ENCODE measurements at places on chromosomes 1 and 21. TPM values are rescaled to one million over a fixed set of nuclear protein-coding genes. Genes with fewer than 3 reads are reported as not detected.

ADGRL4 gene
- total RNA-seq = 0.96 TPM

TMEM79 gene
- 6.8 TPM for total RNA-seq

OR2T1 gene
- not detected for total RNA-seq

TFAP2E gene
- total RNA-seq = 0.48 TPM

CELA2A gene
- total RNA-seq = not detected

AMY1B gene
- total RNA-seq = not detected

OR10Z1 gene
- not detected for total RNA-seq

SLC30A2 gene
- total RNA-seq = not detected

TBX15 gene
- total RNA-seq = not detected

COL24A1 gene
- total RNA-seq = under 0.01 TPM

WDR64 gene
- not detected for total RNA-seq

TMPRSS2 gene
- 5.1 TPM for total RNA-seq

PGLYRP3 gene
- total RNA-seq = not detected

KCNE1 gene
- not detected for total RNA-seq

SPRR1B gene
- total RNA-seq = 15.3 TPM

INKA2 gene
- total RNA-seq = 1.7 TPM

AKR7A3 gene
- total RNA-seq = 0.72 TPM

C8A gene
- not detected for total RNA-seq

PDE4B gene
- 0.21 TPM for total RNA-seq

SLC44A5 gene
- total RNA-seq = 0.48 TPM

FOXO6 gene
- total RNA-seq = not detected

S100A7A gene
- not detected for total RNA-seq

CC2D1B gene
- 33.0 TPM for total RNA-seq

DMBX1 gene
- not detected for total RNA-seq

CFHR5 gene
- not detected for total RNA-seq

AADACL4 gene
- not detected for total RNA-seq

UBXN10 gene
- total RNA-seq = 0.24 TPM

PCP4 gene
- not detected for total RNA-seq

JAM2 gene
- not detected for total RNA-seq

TRIM45 gene
- 2.8 TPM for total RNA-seq

FHAD1 gene
- total RNA-seq = not detected

Measured in tracheal epithelial cell (primary cell).